ENCODE measurements at places on chromosomes 5 and 9. TPM values are rescaled to one million over a fixed set of nuclear protein-coding genes. Genes with fewer than 3 reads are reported as not detected.

- H3K4me1 ChIP-seq = peaks cover 12% of the 10 kb centered on the region
- H3K36me3 ChIP-seq = peaks cover 4% of the 10 kb centered on the region
- H3K27ac ChIP-seq = no peak overlapping the region
- no peaks in the 10 kb centered on the region for H3K27me3 ChIP-seq
Measured at GRCh38 chr5:893137-893506, 438 bp downstream of the TRIP13 start.

DNA sequence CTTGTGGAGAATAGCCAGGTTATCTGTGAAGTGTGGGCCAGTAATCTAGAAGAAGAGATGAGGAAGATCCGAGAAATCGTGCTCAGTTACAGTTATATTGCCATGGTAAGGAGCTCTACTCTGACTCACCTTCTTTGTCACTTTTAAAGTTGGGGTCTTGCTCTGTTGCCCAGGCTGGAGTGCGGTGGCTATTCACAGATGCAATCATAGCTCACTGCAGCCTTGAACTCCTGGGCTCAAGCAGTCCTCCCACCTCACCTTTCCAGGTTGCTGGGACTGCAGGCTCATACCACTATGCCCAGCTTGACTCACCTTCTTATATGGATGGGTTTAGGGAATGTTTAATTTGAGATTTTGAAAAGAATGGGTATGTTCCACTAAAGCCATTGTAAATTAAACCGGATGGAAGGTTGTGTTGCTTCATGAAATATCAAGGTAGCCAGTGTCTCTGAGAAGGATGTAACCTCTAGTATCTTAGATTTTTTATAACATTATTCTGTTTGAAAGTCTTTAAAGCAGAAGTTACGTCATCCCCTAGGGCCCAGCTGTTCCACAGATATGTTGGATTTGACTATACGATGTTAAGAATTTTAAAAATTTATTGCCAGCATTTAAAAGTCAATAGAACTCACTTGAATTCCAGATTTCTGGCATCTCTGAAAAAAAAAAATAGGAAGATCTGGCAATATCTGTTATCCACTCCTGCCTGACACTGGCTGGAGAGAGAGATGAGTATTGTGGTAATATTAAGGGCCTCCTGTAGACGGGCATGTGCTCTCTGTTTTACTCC, 5.1 kb downstream of the CNOT8 start:
- no peak overlapping the region for H3K4me3 ChIP-seq
- peaks cover 7% of the 10 kb centered on the region for H3K36me3 ChIP-seq
- DNase-seq = no peak

- H3K4me3 ChIP-seq = no peak overlapping the region
- H3K36me3 ChIP-seq = no peaks in the 10 kb centered on the region
- DNase-seq = no peak
- H3K27me3 ChIP-seq = no peaks in the 10 kb centered on the region
- no peak overlapping the region for H3K27ac ChIP-seq
- no peaks in the 10 kb centered on the region for H3K4me1 ChIP-seq
Measured at GRCh38 chr5:2817031-2817603, 65.6 kb upstream of the IRX2 start.

- DNase-seq = no peak
- no peaks in the 10 kb centered on the region for H3K27me3 ChIP-seq
- peaks cover 10% of the 10 kb centered on the region for H3K4me1 ChIP-seq
- H3K4me3 ChIP-seq = no peak overlapping the region
Measured at GRCh38 chr5:126002222-126002897, 420.8 kb upstream of the GRAMD2B start.

- peaks cover 38% of the 10 kb centered on the region for H3K4me1 ChIP-seq
- no peaks in the 10 kb centered on the region for H3K27me3 ChIP-seq
- DNase-seq = no peak
- no peak overlapping the region for H3K4me3 ChIP-seq
- H3K36me3 ChIP-seq = no peaks in the 10 kb centered on the region
Measured at GRCh38 chr9:91844701-91845291, 105.2 kb downstream of the ROR2 start.

GRCh38 chr5:164119806-164120447, 614.5 kb downstream of the MAT2B start:
- DNase-seq = peak; percentile 6
- H3K36me3 ChIP-seq = no peaks in the 10 kb centered on the region
- H3K4me3 ChIP-seq = no peak overlapping the region
- no peak overlapping the region for H3K27ac ChIP-seq
- no peaks in the 10 kb centered on the region for H3K27me3 ChIP-seq

Gene GRM6
- total RNA-seq = not detected

Gene IARS1
- 180 TPM for total RNA-seq

Gene SNX18
- total RNA-seq = 17.9 TPM

- H3K4me1 ChIP-seq = peaks cover 15% of the 10 kb centered on the region
- H3K27ac ChIP-seq = peak overlapping the region; percentile 31
- H3K27me3 ChIP-seq = no peaks in the 10 kb centered on the region
- DNase-seq = peak; percentile 77
- no peak overlapping the region for H3K4me3 ChIP-seq
Measured at GRCh38 chr9:130213911-130214761, 41.9 kb downstream of the NCS1 start.

- no peak overlapping the region for H3K27ac ChIP-seq
- H3K36me3 ChIP-seq = no peaks in the 10 kb centered on the region
- H3K4me1 ChIP-seq = no peaks in the 10 kb centered on the region
- no peak overlapping the region for H3K4me3 ChIP-seq
Measured at GRCh38 chr5:119316086-119316485, 39.7 kb upstream of the TNFAIP8 start.

- no peak overlapping the region for H3K27ac ChIP-seq
- no peaks in the 10 kb centered on the region for H3K27me3 ChIP-seq
- no peak overlapping the region for H3K4me3 ChIP-seq
- H3K4me1 ChIP-seq = no peaks in the 10 kb centered on the region
- no peak for DNase-seq
- H3K36me3 ChIP-seq = no peaks in the 10 kb centered on the region
Measured at GRCh38 chr9:135533113-135533512, 11.9 kb downstream of the LCN1 start.

Gene GGTA1
- total RNA-seq = not detected

GRCh38 chr9:113626735-113627495, 163.4 kb downstream of the RGS3 start:
- H3K36me3 ChIP-seq = no peaks in the 10 kb centered on the region
- H3K4me1 ChIP-seq = peaks cover 24% of the 10 kb centered on the region
- no peaks in the 10 kb centered on the region for H3K27me3 ChIP-seq
- H3K27ac ChIP-seq = no peak overlapping the region

- H3K4me3 ChIP-seq = peak overlapping the region; percentile 46
- H3K36me3 ChIP-seq = no peaks in the 10 kb centered on the region
- DNase-seq = peak; percentile 17
Measured at GRCh38 chr9:128097543-128098296, 29.7 kb downstream of the SLC25A25 start.

DNA sequence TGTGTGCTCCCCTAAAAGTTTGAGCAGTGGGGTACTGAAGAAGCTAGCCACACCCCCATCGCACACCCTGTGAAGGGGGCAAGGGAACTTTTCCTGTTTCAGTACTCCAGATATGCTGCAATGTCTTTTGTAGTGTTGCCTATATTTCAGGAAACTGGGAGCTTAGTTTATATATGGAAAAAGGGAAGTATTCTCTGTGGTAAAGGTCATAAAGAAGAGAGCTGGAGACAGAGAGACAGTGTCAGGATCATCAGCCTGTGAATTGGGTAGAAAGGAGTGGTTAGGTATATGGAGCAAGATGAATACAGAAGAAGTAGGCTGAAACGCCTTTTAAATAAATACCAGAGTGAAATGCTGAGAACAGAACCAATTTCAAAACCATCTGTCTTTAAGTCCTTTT, 82.2 kb upstream of the C9orf72 start:
- no peaks in the 10 kb centered on the region for H3K4me1 ChIP-seq
- no peaks in the 10 kb centered on the region for H3K36me3 ChIP-seq
- H3K27ac ChIP-seq = no peak overlapping the region
- no peaks in the 10 kb centered on the region for H3K27me3 ChIP-seq

Gene ELOVL7
- total RNA-seq = 5.5 TPM

- no peaks in the 10 kb centered on the region for H3K27me3 ChIP-seq
- no peak overlapping the region for H3K27ac ChIP-seq
- no peak overlapping the region for H3K4me3 ChIP-seq
- no peak for DNase-seq
Measured at GRCh38 chr5:178058321-178059012, 54.9 kb upstream of the N4BP3 start.

DNA sequence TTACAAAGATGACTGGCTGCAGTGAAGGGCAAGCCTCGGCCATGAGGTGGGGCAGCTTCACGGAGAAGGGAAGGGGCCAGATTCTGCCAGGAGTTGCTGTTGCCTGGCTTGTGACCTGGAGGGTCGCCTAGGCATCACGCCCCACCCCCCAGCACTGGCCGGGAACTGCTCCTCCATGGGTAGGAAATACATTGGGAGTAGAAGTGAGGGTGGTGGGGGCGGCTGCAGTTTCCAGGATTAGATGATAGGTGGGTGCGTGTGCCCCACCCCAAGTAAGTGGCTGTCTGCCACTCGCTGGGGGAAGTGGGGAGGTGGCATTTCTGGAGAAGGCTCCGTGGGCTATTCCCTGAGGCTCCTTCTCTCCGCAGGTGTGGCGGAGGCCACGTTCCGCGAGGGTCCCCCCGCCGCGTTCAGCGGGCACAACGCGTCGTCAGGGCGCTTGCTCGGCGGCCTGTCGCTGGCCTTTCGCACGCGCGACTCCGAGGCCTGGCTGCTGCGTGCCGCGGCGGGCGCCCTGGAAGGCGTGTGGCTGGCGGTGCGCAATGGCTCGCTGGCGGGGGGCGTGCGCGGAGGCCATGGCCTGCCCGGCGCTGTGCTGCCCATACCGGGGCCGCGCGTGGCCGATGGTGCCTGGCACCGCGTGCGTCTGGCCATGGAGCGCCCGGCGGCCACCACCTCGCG, 16.9 kb downstream of the CRB2 start:
- H3K4me1 ChIP-seq = peaks cover 24% of the 10 kb centered on the region
- no peak overlapping the region for H3K27ac ChIP-seq
- no peaks in the 10 kb centered on the region for H3K36me3 ChIP-seq
- no peak for DNase-seq
- H3K27me3 ChIP-seq = peaks cover 13% of the 10 kb centered on the region

DNA sequence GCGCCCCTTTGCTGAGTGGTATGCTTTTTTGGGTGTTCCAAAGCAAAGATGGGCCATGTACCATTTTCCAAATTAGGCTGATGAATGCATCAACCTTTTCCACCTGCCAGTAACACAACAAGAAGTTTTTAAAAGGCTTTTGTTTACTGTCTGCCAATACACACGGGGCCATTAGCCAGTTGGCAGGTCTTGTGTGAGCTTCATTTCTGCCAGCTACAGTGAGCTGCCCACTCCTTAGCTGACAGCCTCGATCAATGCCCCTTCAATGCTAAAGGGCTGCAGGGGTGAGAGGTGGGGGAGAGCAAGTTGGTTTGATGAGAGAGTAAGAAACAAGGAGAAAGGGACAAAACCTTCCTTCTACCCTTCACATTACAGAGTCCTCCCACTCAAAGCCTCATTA, 128.7 kb downstream of the C5orf15 start:
- no peaks in the 10 kb centered on the region for H3K36me3 ChIP-seq
- no peak overlapping the region for H3K27ac ChIP-seq
- DNase-seq = no peak
- H3K27me3 ChIP-seq = peaks cover 4% of the 10 kb centered on the region
- H3K4me3 ChIP-seq = no peak overlapping the region

Gene CDX1
- total RNA-seq = not detected

GRCh38 chr9:31542384-31543055, 841.9 kb upstream of the ACO1 start:
- peaks cover 4% of the 10 kb centered on the region for H3K4me1 ChIP-seq
- H3K27ac ChIP-seq = no peak overlapping the region
- no peaks in the 10 kb centered on the region for H3K36me3 ChIP-seq
- DNase-seq = peak; percentile 38
